ENCODE measurements at places on chromosomes 12 and 14. TPM values are rescaled to one million over a fixed set of nuclear protein-coding genes. Genes with fewer than 3 reads are reported as not detected.

The ESPL1 gene
- 23.9 TPM for total RNA-seq

- no peak for DNase-seq
Measured at GRCh38 chr12:119461636-119462214, 127.2 kb downstream of the CCDC60 start.

- no peak for DNase-seq
Measured at GRCh38 chr12:49092816-49093406, 1.7 kb downstream of the DHH start.

DNA sequence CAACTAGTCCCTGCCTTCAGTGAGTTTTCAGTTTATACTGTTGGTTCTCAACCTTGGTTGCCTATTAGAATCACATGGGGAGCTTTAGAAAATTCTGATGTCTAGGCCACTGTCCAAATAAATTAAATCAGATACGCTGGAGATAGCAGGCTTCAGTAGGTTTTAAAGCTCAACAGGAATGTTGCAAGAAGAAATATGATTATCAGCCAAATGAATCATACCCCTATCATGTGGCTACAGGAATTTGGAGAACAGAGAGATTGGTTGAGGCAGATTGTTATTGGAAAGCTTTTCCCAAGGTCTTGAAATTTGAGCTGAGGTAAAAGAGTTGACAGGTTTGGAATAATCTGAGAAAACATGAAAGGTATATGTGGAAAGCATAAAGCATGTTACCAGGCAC lies 125.3 kb downstream of the WIF1 start:
- no peak for DNase-seq

DNA sequence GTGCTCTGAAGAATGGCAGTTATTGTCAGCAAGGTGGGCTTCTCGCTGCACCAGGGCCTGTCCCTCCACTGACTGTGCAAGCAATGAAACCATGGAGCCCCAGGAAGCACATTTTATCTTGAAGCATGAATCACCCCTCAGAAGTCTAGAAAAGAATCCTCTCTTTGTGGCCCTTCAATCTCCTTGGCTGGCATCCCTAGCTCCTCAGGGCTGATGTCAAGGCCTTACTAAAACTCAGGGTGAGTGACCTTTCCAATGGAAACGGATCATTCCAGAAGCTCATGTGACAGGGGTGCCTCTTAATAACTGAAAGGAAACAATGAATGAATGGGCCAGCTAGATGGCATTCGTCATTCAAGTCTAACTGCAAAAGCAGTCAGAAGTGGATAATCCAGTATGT lies 22.3 kb upstream of the PLEKHH1 start:
- peak; percentile 27 for DNase-seq

- DNase-seq = no peak
Measured at GRCh38 chr12:31496257-31496656, 94.7 kb downstream of the DENND5B start.

The ESRRB gene
- not detected for total RNA-seq
